A549 treated with Mapracorat at 1 μM for 4 hours (cell line): ENCODE measurements at places on chromosomes 6 and 20. TPM values are rescaled to one million over a fixed set of nuclear protein-coding genes. Genes with fewer than 3 reads are reported as not detected.

Gene RING1
- 19.6 to 25.9 TPM (median 24.4 TPM) in 5 replicates for total RNA-seq

Gene FRK
- 1.1 to 1.3 TPM (median 1.2 TPM) in 5 replicates for total RNA-seq

Gene EPPIN
- total RNA-seq, result not detected in 5 replicates

Gene TRMT6
- 55.4 to 61.8 TPM (median 56.6 TPM) in 5 replicates for total RNA-seq

Gene SLC16A10
- total RNA-seq, result 0.22 to 0.87 TPM (median 0.50 TPM) in 5 replicates

Gene KIAA1755
- 0.08 to 0.26 TPM (median 0.13 TPM) in 5 replicates for total RNA-seq

Gene LRRC73
- total RNA-seq, result 0.46 to 1.3 TPM (median 1.1 TPM) in 5 replicates

Gene SOX18
- total RNA-seq, result 1.1 to 2.7 TPM (median 2.3 TPM) in 5 replicates

Gene TRIM15
- total RNA-seq, result not detected in 5 replicates

Gene COL12A1
- total RNA-seq, result 4.6 to 6.7 TPM (median 5.5 TPM) in 5 replicates

Gene PDYN
- 0.09 TPM in 1 of 5 replicates, not detected in the others for total RNA-seq

Gene PHIP
- 3.1 to 5.3 TPM (median 4.9 TPM) in 5 replicates for total RNA-seq

Gene COX4I2
- not detected in 5 replicates for total RNA-seq

Gene CFB
- total RNA-seq, result 1.9 to 2.3 TPM (median 2.0 TPM) in 5 replicates

Gene SLC17A4
- not detected in 5 replicates for total RNA-seq

Gene ZBTB46
- 0.75 to 1.1 TPM (median 0.92 TPM) in 5 replicates for total RNA-seq

Gene HTR1E
- total RNA-seq, result not detected in 5 replicates

Gene TNXB
- 0.32 to 0.76 TPM (median 0.50 TPM) in 5 replicates for total RNA-seq

Gene PLCB4
- 13.4 to 19.5 TPM (median 17.4 TPM) in 5 replicates for total RNA-seq

Gene DCDC2
- total RNA-seq, result 2.3 to 3.9 TPM (median 2.8 TPM) in 5 replicates

Gene RAET1E
- total RNA-seq, result 1.8 to 3.5 TPM (median 3.1 TPM) in 5 replicates

Gene RFX6
- total RNA-seq, result not detected in 5 replicates

Gene FOXF2
- 17.3 to 24.3 TPM (median 23.1 TPM) in 5 replicates for total RNA-seq
